SJCRH30 (cell line): ENCODE measurements at places on chromosomes 2 and 18. TPM values are rescaled to one million over a fixed set of nuclear protein-coding genes. Genes with fewer than 3 reads are reported as not detected.

TTLL4 gene
- total RNA-seq, result 52.1 and 60.8 TPM in 2 replicates

ITGB6 gene
- total RNA-seq, result 3.7 and 3.8 TPM in 2 replicates

LRRFIP1 gene
- 53.3 and 61.5 TPM in 2 replicates for total RNA-seq

IL36RN gene
- total RNA-seq, result not detected in 2 replicates

MC2R gene
- total RNA-seq, result not detected in 2 replicates

GPR75 gene
- 3.2 and 4.5 TPM in 2 replicates for total RNA-seq

CPO gene
- not detected in 2 replicates for total RNA-seq

THOC1 gene
- 51.7 and 59.2 TPM in 2 replicates for total RNA-seq

REG3A gene
- total RNA-seq, result not detected in 2 replicates

CCL20 gene
- 4.2 and 4.3 TPM in 2 replicates for total RNA-seq

C2orf76 gene
- total RNA-seq, result 4.2 and 7.0 TPM in 2 replicates

WBP1 gene
- total RNA-seq, result 40.7 and 40.8 TPM in 2 replicates

PTPRN gene
- not detected in 2 replicates for total RNA-seq

LBH gene
- total RNA-seq, result 140 and 158 TPM in 2 replicates

ANKRD30BL gene
- not detected in 2 replicates for total RNA-seq

NEU2 gene
- not detected in 2 replicates for total RNA-seq

DLGAP1 gene
- 0.99 and 2.8 TPM in 2 replicates for total RNA-seq

KCNS3 gene
- total RNA-seq, result 90.2 and 98.4 TPM in 2 replicates

CIB4 gene
- total RNA-seq, result not detected in 2 replicates

PRKAG3 gene
- 0.13 and 0.16 TPM in 2 replicates for total RNA-seq
